ENCODE measurements at places on chromosomes 7 and 10.
A peak's percentile ranks its signal among the peaks of the same experiment; 100 is the strongest.

- no peak for DNase-seq
These were observed 19.3 kb downstream of the AP5Z1 start for GRCh38 chr7:4794591-4795350.

DNA sequence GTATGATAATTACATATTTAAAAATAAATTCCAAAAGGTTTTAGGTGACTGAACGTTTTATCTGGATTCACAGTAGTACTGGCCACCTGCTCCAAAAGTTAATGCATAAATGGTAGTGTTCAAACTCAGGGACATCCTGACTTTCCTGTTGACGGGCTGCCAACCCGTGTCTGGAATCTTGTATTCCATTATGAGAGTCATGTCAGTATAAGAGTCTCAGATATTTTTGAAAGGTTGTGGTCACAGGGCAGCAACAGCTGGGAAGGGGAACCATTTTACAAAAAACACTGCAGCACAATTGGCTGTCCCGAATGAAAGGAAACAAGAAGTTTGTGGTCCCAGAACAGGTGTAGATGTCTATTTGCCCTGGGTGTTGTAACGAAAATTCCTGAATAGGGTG lies 2.8 kb downstream of the TDRD1 start:
- DNase-seq: no peak

DNA sequence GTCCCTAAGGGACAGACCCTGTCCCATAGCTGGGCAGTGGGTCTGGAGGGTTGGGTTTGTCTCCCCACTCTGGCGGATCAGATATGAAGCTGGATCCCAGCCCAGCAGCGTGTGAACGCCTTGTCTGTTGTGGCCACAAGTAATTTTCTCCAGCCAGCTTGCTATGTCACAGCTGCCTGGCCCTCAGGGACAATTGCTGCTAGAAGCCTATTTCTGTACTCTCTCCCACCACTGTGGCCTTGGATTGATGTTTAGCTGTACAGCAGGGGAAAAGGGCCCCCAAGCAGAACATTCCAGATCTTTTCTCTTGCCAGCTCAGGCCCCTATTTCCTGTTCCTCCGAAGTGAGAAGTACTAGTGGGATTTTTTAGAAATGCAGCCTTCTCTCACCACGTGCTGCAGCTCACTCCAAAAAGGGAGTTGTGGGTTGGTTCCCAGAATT lies 53.5 kb upstream of the WAC start:
- no peak for DNase-seq

DNA sequence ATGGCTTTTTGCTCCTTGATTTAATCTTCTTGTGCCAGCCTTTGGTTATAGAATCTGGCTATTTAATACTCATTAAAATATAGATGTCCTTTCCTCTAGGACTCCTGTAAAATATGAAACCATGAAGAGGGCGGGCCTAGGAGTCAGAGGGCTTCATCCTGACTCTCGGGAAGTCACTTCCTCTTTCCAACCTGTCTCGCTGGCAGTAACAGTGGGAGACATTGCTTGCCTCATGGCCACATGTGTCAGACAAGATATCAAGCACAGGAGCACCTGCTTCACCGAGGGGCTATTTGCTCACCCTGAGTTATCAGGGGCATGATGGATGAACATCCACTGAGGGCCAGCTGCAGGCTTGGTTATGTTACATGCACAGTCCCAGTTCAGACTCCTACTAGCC lies 31.0 kb downstream of the SLIT1 start:
- no peak for DNase-seq

DNA sequence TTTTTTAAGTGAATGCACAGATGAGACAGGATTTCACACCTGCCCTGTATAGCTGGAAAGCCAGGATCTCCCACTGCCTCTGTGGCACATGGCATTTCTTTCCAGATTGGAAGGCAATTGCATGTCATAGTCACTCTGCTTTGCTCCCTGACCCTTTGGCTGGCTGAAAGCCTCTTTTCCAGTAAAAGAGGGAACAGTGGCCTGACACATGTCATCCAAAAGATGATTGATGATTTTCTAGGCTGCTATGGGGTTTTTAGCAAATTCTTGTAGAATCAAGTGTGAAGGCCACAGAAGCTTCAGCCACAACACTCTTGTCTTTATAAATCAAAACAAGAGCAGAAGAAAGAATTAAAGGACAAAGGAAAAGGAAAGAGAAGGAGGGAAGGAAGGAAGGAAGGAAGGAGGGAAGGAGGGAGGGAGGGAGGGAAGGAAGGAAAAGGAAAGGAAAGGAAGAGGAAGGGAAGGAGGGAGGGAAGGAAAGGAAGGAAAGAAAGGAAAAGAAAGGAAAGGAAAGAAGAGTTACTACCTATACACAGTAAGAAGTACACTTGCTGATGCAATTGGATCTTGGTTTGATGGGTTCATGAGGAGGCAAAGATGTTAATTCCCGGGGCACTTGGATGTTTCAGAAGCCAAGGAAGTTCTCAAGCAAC lies 158.9 kb upstream of the FRMD4A start:
- DNase-seq: no peak

GRCh38 chr7:786472-787255 lies 45.6 kb upstream of the SUN1 start:
- DNase-seq: peak; percentile 51

DNA sequence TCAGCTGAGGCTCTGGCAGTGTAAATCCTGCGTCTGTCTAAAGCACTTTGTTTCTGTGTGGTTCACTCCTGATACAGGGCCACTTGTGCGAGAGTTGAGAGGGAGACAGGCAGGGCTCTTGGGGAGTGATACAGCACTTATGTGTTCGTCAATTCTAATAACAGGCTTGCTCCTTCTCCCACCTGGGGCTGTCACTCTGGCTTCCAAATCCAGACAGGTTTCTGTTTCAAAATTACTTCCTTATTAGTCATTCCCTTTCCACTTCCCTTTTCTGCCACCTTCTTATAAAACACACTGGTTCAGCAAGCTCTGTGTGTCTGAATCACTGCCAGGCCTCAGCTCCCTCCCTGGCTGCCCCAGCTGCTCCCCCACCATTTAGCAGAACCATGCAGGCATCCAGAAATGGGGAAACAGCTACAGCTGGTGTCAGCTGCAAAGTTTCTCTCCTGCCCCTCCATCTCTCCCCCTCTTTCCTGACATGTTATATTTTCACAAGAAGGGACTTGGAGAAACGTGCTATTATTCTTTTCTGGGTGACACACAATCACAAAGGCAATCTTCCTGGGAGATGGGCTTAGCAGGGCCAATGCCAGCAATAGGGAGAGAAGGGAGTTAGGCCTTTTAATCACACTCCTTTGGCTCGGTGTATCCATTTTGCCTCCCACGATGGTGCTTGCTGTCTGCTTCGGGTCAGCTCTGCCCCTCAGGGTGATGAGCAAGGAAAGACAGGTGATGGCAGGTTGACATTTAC lies 58.4 kb upstream of the ZNRF2 start:
- no peak for DNase-seq

DNA sequence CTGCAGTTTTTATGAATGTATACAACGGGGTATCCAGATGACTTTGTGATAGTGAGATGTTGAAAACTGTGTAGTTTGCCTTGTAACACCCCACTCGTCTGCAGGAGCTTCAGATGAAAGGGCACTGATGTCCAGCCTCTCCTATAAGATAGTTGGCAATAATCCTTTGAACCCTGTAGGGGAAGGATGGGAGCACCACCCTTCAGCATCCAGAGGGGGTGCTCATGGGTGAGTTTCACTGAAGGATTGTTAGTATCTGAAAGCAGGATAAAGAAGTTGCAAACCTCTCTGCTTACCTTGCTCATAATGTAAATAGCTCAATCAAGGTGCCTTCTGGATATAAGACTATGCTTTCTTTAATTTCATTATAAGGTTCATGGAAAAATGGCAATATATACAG lies 201.5 kb downstream of the TMEM178B start:
- DNase-seq: no peak
